Neural progenitor cell (in vitro differentiated cells): ENCODE measurements at places on chromosomes 2 and 18.

DNA sequence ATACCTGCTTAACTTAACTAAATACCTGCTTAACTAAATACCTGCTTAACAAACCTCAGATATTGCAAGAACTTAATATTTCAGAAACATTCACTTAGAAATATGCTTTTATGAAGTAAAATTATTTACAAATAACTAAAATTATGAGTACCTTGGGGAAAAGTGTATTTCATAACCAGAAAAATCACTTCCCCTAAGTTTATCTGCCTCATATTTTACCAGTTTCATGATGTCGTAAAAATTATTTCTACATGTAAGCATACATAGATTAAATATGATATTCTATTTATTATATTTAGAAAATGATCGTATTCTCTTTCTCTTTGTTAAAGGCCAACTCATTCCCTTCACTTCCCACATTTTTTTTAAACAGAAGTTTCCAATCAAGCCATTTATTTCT lies 41.5 kb upstream of the DSC1 start:
- no peak for DNase-seq

DNA sequence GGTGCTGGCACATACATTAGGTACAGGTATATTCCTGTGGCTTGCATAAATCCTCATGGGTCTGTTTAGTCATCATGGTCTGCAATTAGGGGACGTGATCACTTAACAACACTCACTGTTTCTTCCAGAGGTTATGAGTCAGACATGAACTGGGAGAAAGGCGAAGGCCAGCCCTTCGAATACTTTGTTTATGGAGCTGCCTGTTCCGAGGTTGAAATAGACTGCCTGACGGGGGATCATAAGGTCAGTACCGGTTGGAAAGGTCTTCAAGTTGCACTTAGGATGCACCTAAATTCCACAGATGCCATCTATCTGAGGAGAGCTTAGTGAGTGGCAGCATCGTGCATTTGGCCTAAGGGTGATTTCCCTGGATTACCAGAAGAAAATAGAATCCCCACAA lies 76.9 kb downstream of the AOX1 start:
- DNase-seq, result no peak

GRCh38 chr18:42113529-42114191 lies 158.6 kb downstream of the PIK3C3 start:
- no peak for DNase-seq

- no peak for DNase-seq
Observed at GRCh38 chr2:169599568-169599967, 15.4 kb downstream of the PPIG start.

- no peak for DNase-seq
Observed at GRCh38 chr2:16506366-16506765, 159.3 kb downstream of the CYRIA start.

GRCh38 chr2:42960842-42961180 lies 168.4 kb upstream of the HAAO start:
- no peak for DNase-seq

GRCh38 chr2:145095641-145096435 lies 575.9 kb upstream of the ZEB2 start:
- DNase-seq, result no peak

GRCh38 chr2:136905779-136906178 lies 140.4 kb downstream of the THSD7B start:
- DNase-seq, result no peak

- DNase-seq, result no peak
Observed at GRCh38 chr2:69828938-69829255, 563 bp upstream of the GMCL1 start.

GRCh38 chr2:1516798-1517060 lies 103.5 kb downstream of the TPO start:
- DNase-seq, result no peak

DNA sequence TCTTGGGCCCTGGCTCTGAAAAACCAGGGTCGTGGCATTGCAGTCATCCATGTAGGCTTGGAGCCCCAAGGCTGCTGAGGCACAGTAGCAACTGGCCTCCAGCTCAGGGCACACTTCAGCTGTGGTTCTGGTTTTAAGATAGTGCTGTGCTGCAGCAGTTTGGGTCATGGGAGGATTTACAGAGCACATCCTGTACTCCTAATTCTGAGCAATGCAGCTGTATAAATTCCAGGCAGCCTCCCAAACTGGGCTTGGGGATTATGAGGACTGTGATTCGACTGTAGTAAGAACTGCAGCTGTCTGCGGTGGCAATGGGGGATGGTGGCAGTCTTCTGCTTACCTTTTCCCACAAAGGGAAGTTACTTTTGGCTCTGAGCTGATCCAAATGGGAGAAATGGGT lies 536.3 kb upstream of the GCFC2 start:
- DNase-seq, result no peak
